Hematopoietic multipotent progenitor cell (in vitro differentiated cells): ENCODE measurements at places on chromosomes 6 and 20.

DNA sequence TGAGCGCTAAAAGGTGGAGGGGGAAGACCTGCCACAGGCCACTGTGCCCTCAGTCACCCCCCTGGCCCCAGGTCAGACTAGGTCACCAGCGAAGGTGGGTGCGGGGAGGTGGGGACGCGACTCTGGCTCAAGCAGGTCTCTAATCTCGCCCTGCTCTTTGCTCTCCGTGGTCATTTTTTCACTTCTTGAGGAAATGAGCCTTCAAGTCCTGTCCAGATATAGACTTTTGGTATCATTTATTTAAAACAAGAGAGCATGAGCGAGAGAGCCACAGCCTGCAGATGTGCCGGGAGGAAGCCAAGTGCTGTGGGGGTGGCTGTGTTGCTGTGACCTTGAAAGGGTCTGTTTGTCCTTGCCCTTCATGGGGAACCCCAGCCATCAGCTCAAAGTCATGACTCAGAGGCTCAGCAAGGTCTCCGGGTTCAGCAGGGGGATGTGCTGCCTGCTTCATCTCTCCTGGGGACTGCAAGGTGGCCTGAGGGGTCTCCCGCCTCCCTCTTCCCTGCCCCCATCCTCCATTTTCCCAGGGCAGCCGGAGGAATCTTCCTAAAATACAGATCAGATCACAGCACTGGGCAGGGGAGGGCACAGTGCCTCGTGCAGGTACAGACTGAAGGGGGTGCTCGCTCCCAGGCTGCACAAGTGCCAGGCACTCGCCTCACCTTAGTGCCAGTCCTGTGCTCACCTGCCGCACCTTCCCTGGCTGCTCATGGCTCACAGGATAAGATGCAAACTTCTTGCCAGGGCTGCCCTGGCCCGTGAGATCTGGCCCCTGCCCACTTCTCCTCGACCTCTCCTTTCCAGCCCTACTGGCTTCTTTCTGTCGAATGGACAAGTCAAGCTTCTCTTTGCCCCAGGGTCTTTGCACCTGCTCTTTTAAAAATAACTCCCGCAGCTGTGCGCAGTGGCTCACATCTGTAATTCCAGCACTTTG is 26.5 kb downstream of the SULF2 start:
- no peak for DNase-seq

GRCh38 chr6:105967917-105968602 is 118.1 kb upstream of the PRDM1 start:
- DNase-seq, result no peak

DNA sequence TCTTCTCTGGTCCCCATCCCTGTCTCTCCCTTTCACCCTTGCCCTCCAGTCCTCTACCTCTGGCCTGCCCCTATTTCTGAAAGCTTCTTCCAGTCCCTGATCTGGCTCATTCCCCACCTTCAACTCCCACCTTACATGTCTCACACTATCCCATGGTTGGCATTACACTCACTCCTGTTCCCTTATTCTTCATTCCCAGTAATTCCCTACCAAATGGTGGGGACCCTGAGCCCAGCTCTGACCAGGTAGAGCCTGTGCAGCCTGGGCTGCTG is 6.4 kb downstream of the TP53INP2 start:
- no peak for DNase-seq

- DNase-seq, result no peak
Observed at GRCh38 chr6:115583290-115583689, 477.4 kb downstream of the FRK start.

DNA sequence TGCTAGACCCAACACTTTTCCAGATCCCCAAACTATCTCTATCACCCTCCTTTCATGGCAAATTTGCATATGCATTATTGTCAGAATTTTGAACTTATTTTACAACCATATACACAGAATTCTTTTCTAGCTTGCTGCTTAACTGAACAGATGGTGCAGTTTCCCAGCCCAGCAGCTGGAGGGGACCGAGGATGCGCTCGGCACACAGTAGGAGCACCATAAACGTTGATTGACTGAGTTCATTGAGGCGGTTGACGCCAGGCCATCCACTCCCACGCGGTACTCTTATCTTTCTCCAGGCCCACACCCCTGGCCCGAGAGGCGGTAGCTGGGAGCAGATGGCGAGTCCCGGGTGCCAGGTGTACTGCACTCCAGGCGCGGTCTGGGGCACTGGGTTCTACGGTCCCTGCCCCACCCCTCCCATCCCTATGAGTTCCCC is 6.8 kb upstream of the SOX4 start:
- no peak for DNase-seq

DNA sequence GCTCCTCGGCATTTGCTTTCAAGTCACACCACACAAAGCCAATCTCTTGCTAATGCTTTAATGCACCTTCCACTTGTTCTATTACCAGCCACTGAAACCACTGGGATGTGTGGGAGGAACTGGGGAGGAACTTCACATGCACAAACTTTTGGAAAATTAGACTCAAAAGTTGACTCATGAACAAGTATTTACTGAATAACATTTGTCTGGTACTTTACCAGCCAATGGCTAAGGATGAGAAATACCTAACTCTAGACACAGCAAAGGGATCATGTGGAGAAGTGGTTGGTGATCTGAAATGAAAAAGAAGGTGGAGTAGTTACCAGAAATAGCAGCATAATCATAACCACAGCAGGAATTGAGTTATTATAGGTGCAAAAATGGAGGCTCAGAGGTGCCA is 554.0 kb upstream of the NOX3 start:
- DNase-seq, result no peak

GRCh38 chr20:33158637-33159385 is 9.1 kb upstream of the BPIFA2 start:
- DNase-seq, result no peak

GRCh38 chr20:46601603-46602122 is 49.6 kb downstream of the SLC13A3 start:
- no peak for DNase-seq

DNA sequence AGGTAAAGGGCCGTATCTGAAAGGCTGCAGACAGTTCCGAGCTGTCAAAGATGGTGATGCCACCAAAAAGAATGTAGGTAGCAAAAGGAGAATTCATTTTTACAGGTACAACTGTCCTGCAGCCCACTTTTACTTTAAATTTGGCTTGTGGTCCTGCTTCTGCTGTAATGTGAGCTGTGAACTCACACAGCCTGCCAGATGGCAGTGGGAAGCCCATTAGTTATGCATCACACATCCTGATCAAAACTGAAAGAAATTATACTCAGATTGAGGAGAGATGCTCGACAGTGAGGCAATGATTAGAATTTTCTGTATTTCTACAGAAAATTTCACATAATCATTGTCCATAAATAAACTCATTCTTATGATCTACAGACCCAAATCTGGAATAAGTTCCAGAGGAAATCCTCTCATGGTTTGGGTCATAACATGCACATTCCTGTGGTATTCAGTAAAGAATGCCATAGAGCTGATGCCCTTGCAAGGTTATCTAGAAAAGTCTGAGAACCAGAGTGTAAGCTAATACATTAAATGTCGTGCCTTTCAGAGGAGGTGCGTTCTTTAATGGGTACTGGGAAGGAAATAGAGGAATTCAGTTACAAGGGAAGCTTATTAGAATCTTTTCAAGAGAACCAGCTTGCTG is 23.9 kb upstream of the E2F3 start:
- no peak for DNase-seq

DNA sequence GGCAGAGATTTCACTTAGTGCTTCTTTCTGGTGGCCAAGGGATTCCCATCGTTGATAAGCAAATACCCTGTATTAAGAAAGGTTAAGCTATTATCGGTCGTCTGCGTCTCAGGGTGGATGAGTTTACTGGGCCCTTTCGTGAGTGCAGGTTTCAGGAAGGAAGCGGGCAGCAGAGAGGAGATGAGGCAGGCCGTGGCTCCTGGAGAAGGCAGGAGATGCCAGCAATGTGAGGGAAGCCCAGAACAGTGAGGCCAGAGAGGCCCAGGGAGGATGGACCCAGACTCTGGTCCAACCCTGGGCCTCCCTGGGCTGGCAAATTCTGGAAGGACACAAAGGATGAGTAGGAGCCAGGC is 11.2 kb downstream of the TFEB start:
- DNase-seq, result no peak

GRCh38 chr6:44332585-44332984 is 9.9 kb upstream of the SPATS1 start:
- DNase-seq, result no peak

GRCh38 chr20:56163806-56164205 is 84.7 kb upstream of the MC3R start:
- no peak for DNase-seq
